ENCODE measurements at places on chromosomes 12 and 14.

- no peak for DNase-seq
Measured at GRCh38 chr12:27898022-27898421, 74.5 kb downstream of the PTHLH start.

- no peak for DNase-seq
Measured at GRCh38 chr12:125453751-125454150, 388.5 kb downstream of the AACS start.

GRCh38 chr12:104624529-104624928 lies 167.8 kb downstream of the CHST11 start:
- no peak for DNase-seq

GRCh38 chr12:71105956-71106355 lies 51.8 kb downstream of the TSPAN8 start:
- no peak for DNase-seq

DNA sequence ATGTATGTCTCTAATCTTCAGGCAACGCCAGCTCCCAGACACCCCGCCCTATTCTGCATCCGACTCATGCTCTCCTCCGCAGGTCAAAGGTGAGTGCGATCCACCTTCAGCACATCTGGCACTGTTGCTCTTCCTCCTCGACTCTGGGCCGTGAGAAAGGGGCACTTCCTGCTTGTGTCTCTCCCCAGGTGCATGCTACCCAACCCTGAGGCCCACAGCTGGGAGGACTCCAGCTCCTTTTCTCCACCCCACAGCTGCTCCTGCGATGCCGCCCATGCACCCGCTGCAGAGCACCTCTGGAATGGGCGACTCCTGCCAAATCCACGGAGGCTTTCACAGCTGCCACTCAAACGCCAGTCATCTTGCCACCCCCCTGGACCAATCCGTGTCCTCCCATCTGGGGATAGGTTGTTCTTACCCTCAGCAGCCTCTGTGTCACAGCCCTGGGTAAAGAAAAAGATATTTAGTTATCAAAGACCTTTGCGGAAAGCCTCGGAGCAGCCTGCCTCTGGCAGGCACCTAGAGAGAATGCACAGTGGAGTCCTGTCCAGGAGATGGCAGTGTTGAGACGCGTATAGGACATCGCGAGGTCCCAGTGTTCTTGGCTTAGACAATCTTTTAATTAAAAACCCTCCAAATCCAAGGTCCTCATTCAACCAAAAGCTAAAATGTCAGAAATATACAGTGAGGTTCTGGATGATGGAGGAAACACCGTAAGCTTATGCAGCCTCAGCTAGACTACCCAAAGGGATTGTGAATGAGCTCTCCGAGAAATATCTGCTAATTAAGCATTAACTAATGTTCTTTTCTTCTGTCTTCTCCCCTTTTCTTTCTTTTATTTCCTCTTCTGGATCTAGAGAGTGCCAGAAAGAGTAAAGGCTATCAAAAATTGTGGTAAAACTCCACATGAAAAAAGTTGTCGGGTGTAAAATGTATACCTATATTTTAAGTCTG lies 54.3 kb downstream of the MYRFL start:
- peak; percentile 27 for DNase-seq

- DNase-seq, result no peak
Measured at GRCh38 chr14:105384041-105384557, 14.2 kb upstream of the TEX22 start.

GRCh38 chr12:17148706-17149105 lies 542.7 kb upstream of the LMO3 start:
- no peak for DNase-seq

DNA sequence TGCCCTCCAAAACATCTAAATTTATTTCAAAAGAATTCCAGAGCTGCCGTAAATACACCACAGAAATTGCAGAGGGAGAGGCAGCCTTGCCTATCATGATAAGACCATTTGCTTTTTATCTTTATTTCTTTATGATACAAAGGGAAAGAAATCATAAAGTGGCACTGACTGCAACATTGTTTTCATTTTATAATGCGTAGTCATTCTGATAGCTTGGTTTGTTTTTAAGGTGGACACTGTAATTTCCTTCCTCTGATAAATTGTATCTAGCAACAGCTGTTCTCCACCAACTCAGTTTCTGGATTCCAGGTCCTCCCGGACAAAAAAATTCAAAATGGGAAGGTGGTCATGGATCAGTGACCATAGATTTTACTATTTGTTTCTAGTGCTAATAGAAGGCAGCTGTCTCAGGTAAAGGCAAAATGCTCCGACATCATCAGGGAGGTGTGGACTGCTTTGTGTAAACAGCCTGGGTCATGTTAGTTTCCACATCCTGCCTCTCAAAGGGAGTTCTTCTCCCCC lies 623 bp upstream of the TSPAN8 start:
- DNase-seq, result no peak

GRCh38 chr12:18429366-18429765 lies 168.0 kb downstream of the PIK3C2G start:
- DNase-seq, result no peak

GRCh38 chr14:51552275-51552674 lies 99.4 kb upstream of the FRMD6 start:
- DNase-seq, result no peak

DNA sequence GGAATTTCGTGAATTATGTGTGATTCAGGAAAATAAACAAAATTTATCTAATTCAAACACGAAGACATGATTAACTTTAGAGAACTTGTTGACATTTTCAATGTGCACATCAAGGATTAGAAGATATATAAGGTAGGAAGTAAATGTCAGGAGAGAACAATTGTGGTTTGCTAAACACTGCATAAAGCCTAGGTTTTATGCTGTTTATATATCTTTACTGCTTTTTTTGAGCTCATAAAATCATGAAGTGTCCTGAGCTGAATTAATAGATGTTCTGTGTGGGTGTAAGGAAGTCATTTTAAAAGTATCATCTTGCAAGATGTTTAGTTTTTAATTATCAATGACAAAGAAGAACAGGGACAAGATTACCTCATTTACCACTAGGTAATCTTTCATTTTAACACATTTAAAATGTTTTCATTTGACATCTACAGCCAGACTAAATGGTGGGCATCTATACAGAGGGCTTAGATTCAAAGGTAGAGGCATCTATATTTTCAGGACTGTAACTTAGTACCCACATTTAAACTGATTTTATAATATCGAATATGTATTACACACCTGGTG lies 382.8 kb downstream of the ADAMTS20 start:
- DNase-seq, result no peak

DNA sequence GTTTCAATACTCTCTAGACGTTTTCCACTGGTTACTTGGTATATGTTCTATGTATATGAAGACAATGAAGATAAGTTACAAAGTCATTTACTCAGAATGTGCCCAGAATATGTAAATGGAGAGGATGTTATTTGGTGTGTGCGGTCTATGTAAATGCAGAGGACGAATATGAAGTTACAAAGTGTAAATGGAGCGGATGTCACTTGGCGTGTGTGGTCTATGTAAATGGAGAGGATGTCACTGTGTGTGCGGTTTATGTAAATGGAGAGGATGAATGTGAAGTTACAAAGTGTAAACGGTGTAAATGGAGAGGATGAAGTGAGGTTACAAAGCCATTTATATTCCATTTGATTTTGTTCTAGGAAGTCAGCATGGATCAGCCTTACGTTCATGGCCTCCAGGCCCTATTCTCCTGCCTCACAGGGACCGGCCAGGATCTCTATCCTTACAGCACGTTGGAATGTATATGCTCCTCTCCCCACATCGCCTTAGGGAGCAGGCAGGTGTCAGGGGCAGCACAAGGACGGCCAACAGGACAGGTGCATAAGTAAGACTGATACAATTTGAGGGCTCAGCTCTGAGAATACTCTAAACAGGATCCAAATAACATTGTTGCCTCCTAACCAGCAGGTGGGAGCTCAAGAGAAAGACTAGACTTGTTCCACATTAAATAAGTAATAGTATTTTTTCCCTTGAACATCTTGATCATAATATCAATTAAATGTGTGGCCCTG lies 42.4 kb downstream of the GLRX5 start:
- DNase-seq, result no peak

GRCh38 chr12:51181558-51181957 lies 8.6 kb upstream of the TFCP2 start:
- DNase-seq, result no peak

DNA sequence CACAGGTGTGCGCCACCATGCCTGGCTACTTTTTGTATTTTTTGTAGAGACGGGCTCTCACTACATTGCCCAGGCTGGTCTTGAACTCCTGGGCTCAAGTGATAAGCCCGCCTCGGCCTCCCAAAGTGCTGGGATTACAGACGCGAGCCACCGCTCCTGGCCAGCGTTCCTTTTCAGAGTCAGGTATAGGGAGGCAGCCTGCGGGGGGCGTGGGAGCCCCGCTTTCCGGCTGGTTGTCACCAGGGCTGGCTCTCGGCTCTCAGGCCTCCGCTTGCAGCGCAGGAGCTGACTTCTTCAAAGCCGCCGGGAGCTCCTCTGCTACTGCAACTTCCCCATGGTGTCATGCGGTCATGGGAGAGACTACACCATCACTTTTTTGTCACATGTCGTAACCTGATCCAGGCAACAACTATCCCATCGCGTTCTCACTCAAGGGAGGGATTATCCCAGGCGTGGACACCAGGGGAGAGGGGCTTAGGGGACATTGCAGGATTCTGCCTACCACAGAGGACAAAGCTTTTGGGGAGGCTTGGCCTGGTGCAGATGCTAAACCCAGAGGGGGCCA lies 129.4 kb downstream of the SCARB1 start:
- no peak for DNase-seq

GRCh38 chr14:55794655-55795595 lies 214.9 kb downstream of the KTN1 start:
- no peak for DNase-seq

DNA sequence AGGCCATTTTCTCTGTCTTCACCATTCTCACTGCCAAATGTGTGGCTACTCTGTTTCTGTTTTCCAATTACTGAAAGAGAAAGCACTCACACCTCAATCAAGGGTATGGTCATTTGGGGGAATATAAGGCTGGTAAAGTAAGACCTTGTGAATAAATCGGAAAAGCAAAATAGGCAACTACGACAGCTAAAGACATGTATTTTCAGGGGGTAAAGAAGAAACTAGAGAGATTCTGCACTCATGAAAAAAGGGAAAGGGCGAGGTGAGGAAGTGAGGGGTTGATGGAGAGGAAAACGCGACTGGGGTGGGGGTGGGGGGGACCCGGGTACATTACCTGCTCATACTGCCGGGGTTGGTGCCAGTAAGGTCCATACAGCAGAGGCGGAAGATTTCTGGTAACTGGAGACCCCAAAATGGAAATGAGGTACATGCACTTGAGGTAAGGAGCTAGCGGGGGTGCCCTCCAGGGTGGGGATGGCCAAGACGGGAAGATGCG lies 19.3 kb downstream of the CHD8 start:
- no peak for DNase-seq
